ENCODE measurements at places on chromosomes 5 and 9.

DNA sequence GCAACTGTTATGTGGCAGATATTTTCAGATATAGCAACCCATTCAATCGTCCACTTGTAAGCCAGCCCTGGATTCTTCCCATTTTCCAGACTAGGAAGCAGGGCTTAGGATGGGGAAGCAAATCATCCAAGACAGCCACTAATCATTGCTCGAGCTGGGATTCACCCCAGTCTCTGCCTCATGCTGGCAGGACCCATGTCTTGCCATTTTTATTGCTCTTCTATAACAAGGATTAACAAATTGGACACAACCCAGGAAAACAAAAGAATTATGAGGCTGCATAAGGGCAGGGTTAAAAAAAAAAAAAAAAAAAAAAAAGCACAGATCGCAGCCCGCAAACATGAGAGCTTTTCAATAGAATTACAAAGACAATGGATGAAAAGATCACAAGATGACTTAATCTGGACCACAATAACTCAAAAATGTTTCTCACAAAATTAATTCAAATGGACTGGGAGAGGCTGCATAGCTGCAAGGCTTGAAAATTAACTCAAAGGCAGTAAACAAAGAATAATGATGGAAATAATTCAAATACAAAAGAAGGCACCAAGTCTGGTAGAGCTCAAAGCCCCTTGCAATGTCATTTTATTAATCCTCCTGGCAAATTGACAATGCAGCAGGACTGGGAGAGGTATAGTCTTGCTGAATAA is 40.7 kb downstream of the ASTN2 start:
- DNase-seq, result no peak

- no peak for DNase-seq
Observed at GRCh38 chr5:162384225-162384624, 316.7 kb downstream of the GABRG2 start.

DNA sequence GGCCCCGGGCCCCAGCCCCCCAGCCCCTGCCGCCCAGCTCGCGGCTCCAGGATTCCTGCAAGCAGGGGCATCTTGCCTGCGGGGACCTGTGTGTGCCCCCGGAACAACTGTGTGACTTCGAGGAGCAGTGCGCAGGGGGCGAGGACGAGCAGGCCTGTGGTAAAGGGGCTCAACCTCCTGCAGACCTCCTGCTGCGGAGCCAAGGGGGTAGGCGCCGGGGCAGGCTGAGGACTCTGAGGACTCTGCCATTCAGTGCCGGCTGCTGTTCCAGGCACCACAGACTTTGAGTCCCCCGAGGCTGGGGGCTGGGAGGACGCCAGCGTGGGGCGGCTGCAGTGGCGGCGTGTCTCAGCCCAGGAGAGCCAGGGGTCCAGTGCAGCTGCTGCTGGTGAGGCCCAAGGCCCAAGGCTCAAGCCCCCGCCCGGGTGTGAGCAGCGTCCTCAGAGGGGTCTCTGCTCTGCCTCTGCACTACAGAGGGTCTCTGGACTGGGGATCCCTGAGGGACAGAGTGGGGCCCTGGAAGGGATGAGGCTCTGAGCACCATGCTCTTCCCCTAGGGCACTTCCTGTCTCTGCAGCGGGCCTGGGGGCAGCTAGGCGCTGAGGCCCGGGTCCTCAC is 3.4 kb downstream of the MAMDC4 start:
- DNase-seq, result no peak

GRCh38 chr5:189976-190365 is 1.3 kb upstream of the LRRC14B start:
- DNase-seq, result no peak

- no peak for DNase-seq
Observed at GRCh38 chr5:149757197-149757947, 27.3 kb downstream of the PPARGC1B start.

- no peak for DNase-seq
Observed at GRCh38 chr5:90293931-90294330, 115.6 kb downstream of the CETN3 start.

DNA sequence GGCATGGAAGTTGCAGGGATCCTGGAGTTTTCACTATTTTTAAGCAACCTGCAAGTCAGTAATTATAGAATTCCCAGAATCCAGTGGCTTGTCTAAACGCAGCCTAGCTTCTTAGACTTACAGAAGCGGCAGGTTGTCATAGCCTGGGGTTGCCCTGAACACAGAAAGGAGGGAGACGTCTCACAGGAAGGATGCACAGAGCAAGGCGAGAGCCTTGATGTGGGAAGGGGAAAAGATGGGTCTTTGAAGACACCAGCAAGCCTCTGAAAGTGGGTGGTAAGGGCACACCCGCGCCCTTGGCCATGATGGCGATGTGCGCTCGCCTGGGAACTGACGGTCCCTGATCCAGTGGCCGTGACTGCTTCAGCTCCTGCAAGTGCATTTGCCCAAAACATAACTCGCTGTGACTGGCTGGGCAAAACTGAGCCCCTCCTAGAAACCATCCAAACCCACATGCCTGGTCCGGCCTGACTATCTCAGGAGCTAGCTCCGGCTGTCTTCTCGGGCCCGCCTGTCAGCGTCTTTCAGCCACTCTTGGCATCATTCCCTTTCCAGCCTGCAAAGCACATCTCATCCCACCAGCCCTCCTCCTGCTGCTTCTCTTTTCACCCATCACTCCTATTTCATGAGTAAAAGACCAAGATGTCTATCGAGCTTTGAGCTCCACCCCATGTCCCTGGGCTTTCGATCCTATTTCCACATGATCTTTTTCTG is 17.1 kb downstream of the FBP1 start:
- no peak for DNase-seq

DNA sequence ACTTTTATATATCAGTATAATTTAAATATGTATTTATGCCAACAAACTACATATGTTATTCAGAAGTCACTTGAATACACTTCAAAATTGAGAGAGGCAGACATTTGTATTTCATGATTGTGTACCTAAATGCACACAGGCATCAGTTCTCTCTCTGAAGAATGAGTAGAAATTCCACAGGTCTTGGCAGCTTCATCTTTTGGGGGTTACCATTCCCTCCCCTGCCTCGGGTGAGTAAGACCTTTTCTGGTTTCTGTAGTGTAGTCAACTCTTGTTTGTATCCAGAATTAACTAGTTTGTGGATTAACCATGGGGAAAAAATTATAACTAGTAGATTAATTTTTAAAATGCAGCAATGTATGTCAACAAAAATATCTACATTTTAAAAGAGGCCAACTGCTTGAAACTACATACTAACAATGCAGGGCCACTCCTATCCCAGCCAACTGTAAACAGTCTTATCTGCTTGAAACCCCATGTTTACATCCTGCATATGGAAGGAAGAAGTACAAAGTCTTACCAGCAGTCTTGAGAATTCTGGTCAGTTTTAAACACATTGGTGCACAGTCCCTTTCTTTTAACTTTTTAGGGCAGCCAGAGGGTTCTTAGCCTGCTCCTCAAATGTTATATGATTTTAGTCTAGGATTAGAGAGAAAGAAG is 339.6 kb upstream of the KIF2A start:
- no peak for DNase-seq

GRCh38 chr5:100800562-100800961 is 102.5 kb downstream of the ST8SIA4 start:
- no peak for DNase-seq

DNA sequence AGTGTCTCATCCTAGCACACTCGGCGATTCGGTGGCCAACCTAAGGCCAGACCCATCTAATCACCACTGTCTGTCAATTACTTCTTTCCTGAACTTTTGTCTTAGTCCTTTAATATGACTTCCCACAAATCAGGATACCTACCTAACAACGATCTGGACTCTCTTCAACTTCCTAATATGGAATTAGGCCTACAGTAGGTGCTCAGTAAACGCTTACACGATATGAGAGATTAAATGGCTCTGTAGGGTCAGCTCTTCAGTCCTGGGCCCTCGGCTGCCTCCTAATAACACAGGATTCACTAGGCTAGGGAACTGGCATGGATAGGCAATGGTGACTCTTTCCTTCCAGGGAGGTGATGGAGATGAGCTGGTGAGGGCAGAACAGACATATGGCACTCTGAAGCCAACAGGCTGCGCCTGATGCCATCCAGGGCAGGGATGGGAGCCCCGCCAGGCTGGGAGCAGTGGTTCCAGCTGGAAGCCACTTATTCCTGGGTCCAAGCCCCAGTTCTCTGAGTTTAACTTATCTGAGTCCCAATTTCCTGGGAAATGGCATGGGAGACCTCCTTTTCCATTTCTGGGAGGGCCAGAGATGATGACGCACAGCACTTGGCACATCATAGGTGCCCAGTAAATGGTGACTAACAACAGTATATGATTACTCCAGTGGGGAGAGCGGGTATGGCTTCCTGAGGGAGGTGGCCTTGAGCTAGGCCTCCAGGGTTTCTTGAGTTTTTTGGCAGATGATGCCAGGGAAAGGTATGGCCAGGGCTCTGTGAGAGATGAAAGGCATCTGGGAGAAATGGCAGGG is 7.3 kb downstream of the PDGFRB start:
- DNase-seq, result no peak

GRCh38 chr5:111755942-111756381 is 1.0 kb downstream of the NREP start:
- peak; percentile 62 for DNase-seq

DNA sequence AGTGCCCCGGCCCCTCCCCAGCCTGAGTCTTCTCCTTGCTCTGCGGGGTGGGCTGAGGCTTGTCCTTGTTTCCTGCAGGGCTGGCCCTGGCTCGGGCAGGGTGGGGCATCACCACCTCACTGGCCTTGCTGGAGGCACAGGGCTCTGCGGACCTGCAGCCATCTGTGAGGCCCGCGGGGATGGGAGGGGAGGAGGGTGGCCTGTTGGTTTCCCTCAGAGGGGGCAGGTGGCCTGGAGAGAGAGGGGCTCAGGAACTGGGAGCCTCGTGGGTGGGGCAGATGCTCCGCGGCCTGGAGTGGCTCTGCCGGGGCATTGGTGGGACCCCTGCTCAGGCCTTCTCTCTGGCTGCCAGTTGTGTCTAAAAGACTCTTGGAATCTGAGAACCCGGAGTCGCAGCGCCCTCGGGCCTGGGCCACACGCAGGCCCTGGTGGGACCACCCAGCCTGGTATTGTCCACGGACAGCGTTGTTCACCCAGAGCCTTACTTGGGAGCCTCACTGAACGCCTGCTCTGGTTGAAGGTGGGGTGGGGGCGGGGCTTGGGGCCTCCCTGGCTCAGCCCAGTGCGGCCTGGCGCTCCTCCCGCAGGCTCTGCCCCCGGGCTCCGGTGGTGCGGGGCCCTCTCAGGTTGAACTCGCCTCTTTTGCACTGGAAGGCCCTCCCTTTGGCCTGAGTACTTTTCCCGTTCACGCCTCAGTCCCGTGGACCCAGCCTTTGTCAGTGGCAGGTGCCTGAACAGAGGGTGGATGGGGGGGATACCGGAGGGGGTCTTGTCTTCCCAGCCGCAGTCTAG is 111.3 kb downstream of the RXRA start:
- no peak for DNase-seq

DNA sequence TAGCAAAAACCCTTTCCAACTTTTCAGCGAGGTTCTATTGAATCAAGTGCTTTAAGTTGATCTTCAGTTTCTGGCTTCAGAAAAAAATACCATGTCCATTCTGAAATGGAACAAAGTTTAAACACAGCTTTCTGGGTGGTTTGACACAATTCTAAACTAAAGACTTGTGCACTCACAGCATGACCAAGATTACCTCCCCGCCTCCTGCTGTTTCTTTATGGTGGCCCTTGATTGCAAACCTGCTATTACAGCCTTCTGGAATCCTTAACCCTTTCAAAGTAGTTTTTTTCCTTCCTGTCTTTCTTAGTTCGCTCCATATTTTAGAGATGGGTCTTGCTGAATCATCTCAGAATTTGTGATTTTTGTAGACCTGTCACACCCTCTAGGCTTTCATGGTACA is 135.9 kb upstream of the FBN2 start:
- no peak for DNase-seq

DNA sequence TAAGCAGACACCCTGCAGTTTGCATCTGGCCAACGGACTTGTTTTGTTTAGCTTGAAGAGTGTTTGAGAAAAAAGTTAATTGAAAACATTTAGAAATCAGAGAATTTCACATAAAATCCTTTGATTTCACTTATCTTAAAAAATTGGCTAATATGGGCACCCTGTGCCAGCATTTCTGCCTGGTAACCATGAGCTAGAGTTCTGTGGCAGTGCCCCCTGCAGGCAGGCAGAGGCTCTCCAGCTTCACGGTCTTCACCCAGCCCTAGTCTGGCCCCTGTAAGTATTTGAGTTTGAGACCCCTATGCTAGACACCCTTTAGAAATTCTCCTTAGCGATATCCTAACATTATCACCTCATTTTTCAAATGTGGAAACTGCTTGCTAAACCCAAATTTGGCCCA is 18.8 kb upstream of the FANCC start:
- no peak for DNase-seq

DNA sequence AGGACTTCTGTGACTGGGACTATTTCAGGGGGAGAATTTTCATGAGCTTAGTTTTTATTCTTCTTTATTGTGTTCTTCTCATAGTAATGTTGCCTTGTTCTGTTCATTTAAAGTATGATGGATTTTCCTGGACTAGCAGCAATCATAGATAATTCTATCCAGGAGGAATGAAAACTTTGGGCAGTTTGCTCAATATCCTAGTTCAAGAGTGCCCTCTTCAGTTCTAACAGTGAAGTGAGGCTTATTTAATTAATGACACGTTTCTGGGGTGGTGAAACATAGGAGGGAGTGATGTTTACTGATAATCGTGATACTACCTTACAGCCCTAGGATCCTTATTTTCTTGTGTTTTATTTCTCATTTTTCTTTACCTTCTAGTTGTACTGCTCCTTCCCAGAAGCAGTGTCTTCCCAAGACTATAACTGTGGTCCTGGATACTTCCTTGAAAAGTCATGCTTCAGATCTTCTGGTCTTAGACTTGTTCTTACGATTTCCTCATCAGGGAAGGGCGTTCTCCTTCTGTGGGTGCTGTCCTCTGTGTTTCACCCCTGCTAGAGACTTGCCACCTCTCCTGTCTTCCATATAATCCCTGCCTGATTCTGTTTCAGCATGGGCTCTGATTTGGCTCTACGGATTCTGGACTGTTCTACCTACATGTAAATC is 57.4 kb downstream of the CFAP95 start:
- DNase-seq, result peak; percentile 1

DNA sequence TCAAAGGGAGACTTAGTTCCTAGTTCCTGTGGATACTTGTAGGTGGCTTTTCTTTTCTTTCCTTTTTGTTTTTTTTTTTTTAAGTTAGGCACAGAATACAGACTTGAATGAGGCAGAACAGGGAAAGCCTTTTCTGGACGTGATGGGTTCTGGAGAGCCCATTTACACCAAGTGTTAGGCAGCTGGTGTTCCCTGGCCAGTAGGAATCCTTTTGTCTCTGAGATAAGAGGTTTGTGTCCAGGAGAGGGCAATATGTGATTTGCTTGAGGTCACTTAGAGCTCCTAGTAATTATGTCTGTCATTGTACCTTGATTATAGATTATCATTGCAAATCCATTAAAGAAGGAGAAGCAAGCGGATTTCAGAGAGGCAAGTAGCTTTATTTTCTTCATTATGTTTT is 9.1 kb downstream of the MEGF10 start:
- DNase-seq, result no peak

GRCh38 chr9:120730654-120731514 is 16.6 kb upstream of the MEGF9 start:
- no peak for DNase-seq

Data from NCI-H526 treated with DMSO at 0.1 percent for 48 hours (cell line).